Suppressor macrophage treated with lipopolysaccharide for 4 hours (primary cell): ENCODE measurements at places on chromosomes 5 and 9.

- no peak for DNase-seq
Measured at GRCh38 chr5:147474140-147474539, 35.7 kb downstream of the DPYSL3 start.

GRCh38 chr5:180210961-180211760 lies 2.1 kb upstream of the RASGEF1C start:
- no peak for DNase-seq

GRCh38 chr9:120914396-120914795 lies 12.2 kb downstream of the TRAF1 start:
- DNase-seq, result no peak

- no peak for DNase-seq
Measured at GRCh38 chr5:96125231-96125891, 163.7 kb upstream of the ELL2 start.
